Smooth muscle cell of the brain vasculature (primary cell): ENCODE measurements at places on chromosomes 3 and 15.
A peak's percentile ranks its signal among the peaks of the same experiment; 100 is the strongest.

- DNase-seq: no peak
Measured at GRCh38 chr15:35559683-35560082, 13.7 kb upstream of the DPH6 start.

DNA sequence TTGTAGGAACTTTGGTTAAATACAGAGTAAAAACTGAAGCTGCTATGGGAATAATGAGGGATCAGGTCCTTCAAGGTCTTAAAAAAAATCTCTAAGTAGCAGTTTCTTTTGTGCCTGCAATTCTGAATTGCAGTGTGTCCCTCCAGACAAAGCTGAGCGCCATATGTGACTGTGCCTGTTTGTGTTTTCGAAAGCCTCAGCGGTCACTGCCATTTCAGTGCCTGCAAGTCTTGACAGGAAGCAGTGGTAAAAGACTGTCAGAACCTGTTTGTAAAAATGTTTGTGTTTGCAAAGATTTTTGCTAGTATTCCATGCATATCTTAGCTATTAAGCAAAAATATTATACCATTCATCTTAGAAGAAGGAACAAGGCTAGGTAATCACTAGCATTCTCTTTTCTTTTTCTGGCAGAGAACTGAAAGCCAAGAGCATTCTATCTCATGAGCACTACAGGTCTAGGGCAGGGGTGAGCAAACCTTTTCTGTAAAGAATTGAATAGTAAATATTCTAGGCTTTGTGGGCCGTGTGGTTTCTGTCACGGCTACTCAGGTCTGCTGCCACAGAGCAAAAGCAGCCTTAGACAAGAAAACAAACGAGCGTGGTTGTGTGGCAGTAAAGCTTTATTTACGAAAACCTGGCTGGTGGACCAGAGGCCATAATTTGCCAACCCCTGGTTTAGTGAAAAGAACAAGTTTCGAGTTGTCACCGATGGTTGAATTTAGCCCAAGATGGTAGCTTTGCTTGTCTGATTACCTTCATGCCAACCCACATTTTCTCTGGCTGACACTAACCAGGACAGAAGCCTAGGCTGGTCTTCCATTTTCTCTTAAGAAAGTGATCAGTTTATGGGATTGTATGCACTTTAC, 134.4 kb downstream of the CACNA1D start:
- no peak for DNase-seq

DNA sequence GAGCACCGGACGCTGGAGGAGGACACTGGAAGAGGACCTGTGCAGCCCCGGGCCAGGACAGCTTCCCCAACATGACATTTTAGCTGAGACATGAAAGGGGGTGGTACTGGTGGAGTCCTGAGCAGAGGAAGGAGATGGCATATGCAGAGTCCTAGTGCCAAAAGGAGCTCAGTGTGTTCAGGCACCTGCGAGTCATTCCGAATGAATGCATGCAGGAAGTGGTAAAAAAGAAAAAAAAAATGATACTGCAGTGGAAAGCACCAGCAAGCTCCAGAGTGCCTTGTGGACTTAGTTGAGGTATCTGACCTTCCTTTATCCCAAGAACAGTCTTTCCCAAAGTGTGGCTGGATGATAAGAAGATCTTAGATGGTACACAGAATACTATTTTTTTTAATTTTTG, 6.6 kb upstream of the ZNF148 start:
- DNase-seq: no peak

GRCh38 chr15:85062560-85062959, 80.9 kb downstream of the PDE8A start:
- no peak for DNase-seq

GRCh38 chr3:194766845-194767244, 81.2 kb downstream of the FAM43A start:
- DNase-seq: no peak

- peak; percentile 18 for DNase-seq
Measured at GRCh38 chr3:189824629-189825312, 193.6 kb downstream of the TP63 start.

- no peak for DNase-seq
Measured at GRCh38 chr15:40445421-40445922, 4.7 kb downstream of the BAHD1 start.

DNA sequence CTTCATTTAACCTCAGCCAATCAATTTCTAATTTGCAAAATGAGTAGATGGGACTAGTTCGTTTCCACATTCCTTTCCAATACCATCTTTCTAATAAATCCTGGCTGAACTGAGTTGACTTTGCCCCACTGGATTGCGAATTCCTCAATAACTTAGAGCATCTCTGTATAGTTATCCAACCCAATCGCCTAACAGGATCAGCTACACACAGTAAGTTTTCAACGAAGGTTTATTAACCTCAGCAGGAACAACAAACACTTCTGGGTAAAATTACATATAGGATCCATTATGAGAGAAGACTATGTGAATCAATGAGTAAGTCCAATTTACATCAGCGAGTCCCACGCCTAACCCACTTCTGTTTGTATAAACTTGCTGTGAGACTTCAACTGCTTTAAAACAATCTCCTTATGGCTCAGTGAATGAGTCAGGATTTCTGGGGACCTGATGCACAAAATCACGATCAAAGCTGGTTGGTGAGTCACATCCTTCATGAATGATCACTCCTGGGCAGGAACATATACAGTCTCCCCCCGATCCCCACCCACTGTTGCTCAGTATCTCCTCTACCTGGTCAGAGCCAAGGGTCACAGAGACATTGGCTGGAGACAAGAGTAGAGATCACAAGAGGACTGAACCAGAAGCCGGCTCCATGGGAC, 142.8 kb downstream of the EDEM1 start:
- no peak for DNase-seq

- DNase-seq: no peak
Measured at GRCh38 chr3:80668100-80668499, 900.3 kb upstream of the ROBO1 start.
